ENCODE measurements at places on chromosomes 12 and 14.

DNA sequence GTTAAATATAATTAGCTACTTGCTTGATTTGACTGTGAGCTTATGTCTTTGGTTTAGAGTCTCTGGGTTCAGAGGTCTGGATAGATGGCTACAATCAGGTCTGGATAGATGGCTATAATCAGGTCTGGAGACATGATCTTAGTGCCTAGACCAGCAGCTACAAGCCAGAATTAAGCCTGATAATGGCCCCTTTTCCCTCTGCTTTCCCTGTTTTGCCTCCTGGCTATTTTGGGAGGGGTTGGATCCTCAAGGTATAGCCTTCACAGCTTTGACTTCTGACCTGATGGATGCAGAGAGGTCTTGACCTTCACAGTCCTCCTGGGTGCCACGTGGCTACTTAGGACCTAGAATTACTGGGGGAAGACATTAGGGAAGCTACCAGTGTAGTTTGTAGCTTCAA is 877.7 kb downstream of the GALC start:
- DNase-seq, result no peak

- DNase-seq, result peak; percentile 28
Measured at GRCh38 chr12:84994426-84994825, 41.7 kb downstream of the TSPAN19 start.

DNA sequence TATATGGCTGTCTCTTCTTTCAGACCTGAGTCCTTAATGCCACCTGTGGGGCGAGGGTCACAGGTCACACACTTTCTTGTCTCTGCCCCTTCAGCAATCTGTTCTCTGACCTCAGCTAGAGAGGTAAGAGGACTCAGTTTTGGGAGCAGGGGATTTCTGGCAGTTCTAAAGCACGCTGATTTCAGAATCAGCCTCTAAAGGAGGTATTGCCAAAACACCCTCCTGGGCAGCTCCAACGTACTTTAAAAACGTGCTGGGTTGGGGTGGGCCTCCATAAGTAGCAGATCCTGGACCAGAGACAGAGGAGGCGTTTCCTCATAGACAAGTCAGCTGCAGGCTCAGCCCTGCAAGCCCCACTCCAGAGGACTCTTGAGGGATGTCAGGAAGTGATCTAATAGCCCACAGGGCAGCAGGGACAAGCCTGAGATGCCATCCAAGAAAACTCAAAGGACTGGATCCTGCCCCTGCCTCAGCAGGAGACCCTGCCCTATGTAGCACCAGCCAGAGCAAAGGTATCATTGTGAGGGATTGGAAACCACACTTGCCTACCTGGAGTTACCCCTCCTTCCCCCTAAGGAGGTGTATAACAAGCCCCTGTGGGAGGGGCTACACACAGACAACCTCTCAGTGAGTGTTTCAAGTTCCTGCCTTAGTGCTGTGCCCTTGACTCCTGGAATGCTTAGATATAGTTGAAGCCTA is 8.5 kb downstream of the CTDSP2 start:
- DNase-seq, result peak; percentile 69

DNA sequence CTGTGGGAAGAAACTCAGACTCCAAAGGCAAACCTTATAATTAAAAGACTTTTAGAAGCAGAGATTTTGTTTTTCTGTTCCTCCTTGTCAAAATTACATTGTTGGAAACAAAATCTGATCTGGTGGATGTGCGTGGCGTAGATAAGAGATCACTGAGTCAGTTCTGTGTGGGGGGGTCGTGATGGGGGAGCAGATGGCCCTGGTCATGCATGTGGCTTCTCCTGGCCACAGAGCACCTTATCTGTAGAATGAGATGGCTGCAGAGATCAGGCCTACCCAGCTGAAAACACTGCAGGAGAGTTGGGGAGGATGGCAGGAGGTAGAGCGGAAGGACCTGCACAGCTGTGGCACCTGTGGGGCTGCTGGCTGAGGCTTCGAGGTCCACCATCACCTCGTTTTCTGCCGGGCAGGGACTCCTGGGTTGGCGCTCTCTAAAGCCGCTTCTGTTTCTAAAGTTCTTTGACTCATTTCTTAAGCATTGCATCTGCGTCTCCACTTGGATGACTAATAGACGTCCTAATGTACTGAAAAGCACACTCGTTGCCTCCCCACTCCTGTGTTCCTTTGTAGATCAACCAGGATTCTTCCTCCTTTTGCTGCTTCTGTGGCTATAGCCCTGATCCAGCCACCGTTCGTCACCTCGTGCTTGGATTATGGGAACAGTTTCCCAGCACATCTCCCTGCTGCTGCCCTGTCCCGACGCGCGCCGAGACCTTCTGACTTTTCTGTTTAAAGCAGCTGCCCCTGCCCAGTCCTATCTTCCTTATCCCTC is 93.4 kb downstream of the TSPAN9 start:
- DNase-seq, result peak; percentile 61

GRCh38 chr12:118356809-118357256 is 15.9 kb downstream of the TAOK3 start:
- peak; percentile 75 for DNase-seq

DNA sequence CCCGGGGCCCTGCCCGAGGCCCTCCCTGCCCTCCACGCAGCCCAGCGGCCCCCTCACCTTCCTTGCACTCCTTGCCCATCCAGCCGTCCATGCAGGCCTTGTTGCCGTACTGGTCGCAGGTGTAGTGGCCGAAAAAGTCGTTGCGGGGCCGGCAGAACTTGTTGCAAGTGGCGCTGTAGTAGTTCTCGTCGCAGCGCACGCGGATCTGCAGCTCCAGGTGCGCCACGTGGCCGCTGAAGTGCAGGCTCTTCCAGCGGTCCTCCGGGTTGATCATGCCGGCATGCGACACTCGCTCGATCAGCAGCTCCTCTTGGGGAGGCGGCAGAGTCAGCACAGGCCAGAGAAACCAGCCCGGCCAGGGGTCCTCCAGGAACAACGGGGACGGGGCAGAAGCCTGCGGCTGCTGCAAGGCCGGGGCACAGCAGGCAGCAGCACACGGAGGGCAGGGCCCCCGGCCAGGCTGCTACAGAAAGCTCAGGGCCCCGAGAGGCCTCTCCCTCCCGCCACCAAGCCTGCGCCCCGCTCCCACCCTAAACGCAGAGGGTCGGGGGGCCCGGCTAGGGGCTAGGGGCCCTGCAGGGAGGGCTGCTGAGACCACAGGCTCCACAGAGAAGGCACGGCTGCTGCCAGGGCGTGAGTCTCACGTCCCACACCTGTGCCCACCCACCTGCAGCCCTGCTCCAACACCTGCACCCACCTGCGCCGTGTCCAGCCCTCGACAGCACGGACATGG is 12.7 kb downstream of the JAG2 start:
- no peak for DNase-seq

DNA sequence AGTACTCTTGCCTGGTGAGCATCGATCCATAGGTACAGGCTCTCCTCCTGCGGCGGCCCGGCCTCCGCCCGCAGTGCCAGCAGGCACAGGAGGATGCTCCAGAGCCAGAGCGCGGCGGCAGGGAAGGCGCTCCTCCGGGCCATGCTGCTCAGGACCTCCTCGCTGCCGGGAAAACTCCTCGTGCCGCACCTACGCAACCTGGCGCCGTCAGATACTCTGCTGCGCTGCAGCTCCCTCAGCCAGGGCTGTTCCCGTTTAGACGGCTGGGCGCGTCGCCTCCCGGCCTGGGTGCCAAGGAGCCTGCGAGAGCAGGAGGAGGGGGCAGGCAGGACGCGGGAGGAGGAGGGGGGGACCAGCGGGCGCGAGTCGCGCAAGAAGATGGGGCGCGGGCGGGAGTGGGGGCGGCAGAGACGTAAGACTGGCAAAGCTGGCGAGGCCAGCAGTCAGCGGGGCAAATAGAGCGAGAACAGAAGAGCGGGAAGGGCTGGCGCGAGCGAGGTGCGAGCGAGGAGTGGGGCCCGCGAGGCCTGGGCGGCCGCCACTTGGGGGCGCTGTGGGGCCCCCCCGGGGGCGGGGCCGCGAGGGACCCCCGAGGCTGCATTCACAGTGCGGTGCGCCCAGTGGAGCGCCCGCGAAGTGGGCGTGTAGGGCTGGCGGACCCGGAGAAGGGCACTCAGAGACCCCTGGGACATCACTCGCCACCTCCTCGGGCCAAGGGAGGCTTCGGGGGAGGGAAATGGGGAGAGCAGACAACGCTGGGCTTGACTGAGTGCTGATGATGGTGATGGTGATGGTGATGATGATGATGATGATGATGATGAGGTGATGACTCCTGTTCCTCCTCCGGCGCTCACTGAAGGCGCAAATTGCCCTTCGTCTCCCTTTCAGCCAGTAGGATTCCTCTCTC is at the start of gene WIF1:
TSS of gene WIF1 (minus strand) at position 257 of the 907 bp plus-strand sequence. CDS start at position 143, 114 bp downstream.
- DNase-seq, result no peak

DNA sequence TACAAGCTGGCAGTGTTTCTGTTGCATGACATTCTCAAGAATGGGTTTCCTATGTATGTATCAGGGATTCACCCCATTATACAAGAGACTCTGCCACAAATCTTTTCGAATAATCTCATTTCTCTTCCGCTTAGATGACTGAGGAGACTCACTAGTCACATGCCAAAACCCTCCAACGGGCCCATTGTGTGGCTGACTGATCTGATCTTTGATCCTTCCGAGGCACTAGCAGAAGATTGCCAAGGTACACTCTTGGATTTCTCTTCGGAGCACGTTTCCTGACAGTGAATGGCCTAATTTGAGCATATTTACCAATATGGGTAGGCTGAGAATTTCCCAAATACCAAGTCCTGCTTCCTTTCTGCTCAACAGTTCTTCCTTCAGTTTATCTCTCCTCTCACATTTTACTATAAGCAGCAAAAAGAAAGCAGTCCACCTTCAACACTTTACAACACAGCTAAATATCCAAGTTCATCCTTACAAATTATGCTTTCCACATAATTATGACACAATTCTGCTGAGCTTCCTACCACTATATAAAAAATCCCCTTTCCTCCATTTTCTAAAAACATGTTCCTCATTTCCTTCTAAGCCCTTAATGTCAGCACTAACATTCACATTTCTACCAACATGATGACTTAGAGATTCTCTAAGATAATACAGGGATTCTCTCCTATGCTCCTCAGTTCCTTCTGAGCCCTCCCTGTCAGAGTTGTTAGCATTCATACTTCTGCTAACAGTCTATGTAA is 11.0 kb downstream of the PRPH start:
- DNase-seq, result no peak

DNA sequence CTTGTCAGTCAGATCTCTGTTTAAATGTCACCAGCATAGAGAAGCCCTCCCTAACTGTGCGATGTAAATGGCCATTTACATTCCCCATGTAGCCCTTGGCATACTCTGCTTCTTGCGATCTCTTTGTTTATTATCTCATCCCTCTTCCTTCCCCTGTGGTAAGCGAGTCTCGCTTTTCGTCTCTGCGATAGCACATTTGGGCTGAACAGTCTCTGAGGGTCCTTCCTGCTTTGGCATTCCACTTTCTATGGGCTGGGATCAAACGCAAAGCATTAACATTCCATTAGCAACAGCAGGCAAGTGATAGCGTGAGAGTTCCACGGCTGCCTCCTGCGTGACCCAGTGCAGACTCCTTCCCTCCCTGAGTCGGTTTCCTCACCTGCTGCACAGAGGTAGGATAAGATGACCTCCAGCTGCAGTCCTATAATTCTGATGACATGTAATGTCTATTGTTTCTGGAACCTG is 61.4 kb upstream of the TUNAR start:
- DNase-seq, result no peak

DNA sequence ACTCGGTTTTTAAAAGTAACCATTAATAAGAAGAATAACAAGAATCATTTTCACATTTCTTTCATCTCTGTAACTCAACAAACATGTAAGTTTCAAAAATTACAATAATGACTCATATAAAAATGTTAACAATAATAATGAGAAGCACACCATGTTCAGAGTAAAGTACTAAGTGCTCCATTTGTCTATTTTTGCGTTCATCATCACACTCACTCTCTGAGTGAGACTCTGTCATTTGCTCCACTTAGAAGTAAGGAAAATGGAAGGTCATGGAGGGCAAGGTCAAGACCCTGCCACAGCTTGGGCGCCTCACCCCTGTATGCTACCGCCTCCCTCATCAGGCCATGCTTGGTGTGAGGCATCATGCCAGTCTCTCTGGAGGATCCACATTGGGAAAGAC is 129.9 kb downstream of the TMEM30B start:
- peak; percentile 67 for DNase-seq

GRCh38 chr14:95388699-95389098 is 69.0 kb upstream of the CLMN start:
- no peak for DNase-seq

DNA sequence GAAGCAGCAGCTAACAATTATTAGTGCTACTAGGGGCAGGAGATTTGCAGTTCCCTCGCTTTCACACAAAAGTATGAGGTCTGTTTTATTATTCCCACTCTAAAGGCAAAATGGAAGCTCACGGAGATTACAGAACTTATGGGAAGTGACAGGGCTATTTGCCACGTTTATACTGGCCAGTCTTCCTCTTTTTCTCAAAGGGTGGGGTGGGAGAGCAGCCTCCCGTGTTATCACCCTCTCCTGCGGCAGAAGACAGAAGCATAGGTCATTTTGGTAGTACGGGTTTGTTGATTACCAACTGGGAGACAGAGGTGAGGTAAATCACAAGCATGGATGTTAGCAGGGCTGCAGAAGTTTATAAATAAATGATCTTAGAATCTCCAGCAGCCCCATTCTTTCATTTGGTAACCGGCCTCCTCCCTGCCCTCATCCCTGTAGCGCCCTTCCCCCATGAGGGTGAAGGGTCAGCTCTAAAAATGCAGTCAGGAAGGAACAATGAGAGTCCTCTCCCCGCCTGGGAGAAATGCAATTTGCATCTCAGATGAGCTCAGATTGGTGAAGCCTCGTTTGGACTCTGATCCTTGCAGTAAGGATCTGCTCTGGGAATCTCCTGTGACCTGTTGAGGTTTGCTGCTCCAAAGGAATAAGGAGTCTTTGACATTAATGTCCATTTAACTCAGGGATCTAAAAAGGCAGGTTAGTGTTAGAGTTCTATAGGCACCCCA is 44.7 kb upstream of the SINHCAF start:
- no peak for DNase-seq

DNA sequence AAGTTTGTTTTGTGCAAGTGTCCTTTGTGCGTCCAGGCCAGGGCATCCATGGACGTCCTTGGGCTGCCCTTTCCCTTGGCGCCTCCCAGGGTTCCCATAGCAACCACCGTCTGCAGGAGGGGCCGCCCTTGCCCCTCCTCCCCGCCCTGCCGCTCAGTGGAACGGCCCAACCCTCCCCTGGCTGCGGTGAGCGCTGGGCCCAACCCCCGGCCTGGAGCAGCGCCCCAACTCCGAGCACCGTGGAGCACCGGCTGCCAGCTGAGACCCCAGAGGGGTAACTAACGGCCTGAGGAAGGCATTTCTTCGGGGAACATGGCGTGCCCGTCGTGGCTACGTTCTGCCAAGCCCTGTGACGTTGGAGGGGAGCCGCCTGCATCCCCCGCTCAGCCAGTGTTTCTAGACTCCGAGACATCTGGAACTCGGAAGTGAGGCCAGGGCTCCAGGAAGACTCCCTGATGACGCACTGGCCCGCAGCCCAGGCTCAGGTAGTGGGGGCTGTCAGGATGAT is 5.3 kb upstream of the ACACB start:
- peak; percentile 82 for DNase-seq

Measured in fibroblast of the conjunctiva (primary cell).